ENCODE measurements at places on chromosomes 3 and 15.

DNA sequence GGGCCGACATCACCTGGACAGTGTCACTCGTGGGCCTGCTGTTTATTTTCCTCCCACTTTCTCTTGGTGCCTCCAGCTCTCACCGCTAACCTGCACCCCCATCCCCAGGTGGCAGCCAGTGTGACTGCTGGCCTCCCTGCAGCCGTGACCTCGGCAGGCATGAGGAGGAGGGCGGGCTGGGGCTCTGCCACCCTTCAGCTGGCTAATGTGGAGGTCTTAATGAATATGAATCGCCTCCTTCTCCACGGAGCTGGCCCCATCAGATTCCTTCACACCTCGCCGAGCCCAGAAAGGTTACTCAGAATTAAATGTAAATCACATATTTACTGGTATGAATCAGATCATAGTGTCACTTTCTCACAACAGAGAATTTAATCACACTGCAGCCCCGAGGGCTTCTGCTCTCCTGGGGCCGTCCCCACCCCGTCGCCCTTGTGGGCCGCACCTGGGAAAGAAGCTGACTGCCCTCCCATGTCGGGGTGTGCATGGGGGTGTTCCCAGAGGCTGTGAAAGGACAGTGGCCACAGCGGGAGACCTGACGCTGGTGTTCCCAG, 171.1 kb upstream of the TLE3 start:
- DNase-seq = no peak

DNA sequence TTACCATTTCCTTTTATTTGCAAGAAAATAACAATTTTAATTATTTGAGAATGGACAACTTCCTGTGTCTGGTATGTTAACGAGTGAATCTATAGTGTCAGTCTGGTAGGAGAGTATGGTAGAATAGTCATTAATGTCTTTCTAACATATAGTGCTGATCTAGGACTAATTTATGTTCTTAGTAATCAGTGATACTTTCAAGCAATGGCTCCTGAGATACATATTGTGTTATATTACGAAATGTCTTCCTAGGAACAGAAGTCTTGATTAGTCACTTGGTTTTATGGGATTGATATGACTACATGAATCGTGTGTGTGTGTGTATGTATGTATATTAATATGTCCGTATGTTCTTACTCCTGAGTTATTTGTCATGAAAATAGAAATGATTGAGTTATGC, 66.6 kb upstream of the PAQR5 start:
- no peak for DNase-seq

DNA sequence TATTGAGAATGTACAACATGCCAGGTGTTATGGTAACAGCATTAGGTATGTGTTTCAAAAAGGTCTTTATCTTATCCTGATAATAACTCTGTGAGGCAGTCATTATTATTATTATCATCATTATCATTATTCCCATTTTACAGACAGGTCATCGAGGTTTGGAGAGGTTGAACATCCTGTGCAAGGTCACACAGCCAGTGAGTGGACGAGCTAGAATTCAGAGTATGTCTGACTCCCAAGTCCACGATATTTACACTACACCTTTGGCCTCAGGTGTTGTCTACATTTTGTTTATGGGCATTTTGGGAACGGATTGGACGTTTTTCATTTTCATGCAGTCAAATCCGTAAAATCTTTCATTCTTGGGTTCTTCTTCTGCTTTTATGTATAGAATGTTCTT, 24.0 kb downstream of the GLDN start:
- DNase-seq = no peak

DNA sequence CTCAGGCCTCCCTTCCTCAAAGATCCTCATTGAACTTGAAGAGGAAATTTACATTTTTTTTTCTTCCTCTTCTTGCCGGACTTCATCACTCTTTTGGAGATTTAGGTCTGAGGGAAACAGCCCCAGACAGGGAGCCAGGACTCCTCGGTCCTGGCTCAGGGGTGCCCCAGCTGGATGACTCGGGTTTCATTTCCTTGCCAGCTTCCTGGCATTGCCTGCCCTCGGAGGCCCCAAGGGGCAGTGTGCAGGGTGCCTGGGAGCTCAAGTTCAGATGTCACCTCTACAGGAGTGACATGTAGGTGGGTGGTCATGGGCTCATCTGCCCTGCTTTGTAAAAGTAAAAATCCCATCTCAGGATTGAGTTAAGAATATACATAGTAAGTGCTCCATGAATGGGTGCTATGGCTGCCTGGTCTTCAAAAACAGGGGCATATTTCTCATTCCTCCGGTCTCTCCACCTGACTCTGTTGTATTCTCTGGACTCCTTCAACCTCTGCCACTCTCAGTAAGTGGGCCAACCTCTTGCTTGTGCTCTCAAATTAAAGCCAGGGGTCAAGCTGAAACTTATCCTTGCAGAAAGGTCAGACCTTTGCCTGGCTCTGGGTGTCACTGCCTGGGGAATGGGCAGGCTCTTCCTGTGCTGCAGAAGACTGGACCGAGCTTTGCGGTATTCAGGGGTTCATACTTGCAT, 51.8 kb downstream of the SMAD6 start:
- no peak for DNase-seq

DNA sequence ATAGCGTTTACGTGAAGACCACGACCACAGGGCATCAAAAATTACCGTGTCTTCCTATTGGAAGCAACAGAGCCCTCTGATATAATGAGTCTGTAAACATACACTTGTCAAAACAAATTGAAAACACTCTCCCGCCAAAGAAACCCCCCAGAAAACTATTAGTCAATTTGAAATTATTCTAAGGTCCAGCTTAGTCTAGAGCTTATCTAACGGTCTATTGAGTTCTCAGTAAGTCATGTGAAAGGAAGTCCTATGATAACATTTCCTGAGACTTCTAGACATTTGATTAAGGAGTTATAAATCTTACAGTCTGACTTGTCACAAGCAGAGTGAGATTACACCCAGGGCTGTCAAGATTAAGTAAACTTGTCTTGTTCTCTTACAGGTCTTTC, 356.3 kb downstream of the FOXP1 start:
- no peak for DNase-seq

- DNase-seq = no peak
Observed at GRCh38 chr15:101637919-101638318, 14.3 kb downstream of the TM2D3 start.

DNA sequence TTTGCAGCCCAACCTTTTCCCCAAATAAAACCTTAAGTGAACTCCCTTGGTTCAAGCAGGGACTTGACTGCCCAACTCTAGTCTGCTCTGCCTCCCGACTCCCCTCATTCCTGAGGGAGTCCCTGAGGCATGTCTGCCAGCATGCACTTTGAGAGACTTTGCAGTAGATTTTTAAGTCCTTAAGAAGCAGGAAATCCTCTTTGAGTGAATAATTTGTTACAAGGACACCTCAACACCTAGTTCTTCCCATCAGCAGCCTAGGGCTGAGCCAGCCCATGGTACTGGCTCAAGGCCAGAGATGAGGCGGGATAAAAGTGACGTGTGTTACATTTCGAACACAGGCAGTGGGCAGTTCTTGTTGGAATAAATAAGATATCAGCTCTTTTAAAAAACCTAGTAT, 204.3 kb upstream of the SLC2A2 start:
- no peak for DNase-seq

DNA sequence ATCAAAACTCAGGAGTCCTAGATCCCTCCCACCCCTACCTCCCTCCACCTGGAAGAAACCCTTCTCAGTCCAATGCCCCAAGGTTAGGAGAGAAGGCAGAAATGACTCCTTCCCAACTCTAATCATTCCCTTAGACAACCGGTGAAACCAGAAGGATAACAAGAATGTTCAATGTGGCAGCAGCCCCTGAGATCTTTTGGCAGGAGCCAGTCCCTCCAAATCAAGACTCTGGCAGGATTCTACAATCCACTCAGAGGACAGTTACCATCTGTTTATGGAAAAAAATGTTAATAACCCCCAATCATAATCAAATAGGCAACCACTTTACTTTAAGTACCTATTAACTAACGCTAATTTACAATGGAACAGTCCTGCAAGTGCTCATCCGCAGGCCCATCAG, 136.5 kb downstream of the NTRK3 start:
- DNase-seq = peak; percentile 4

- DNase-seq = no peak
Observed at GRCh38 chr3:25592510-25592968, 72.2 kb downstream of the TOP2B start.

GRCh38 chr3:150984066-150984465, 11.5 kb upstream of the CLRN1 start:
- DNase-seq = no peak

DNA sequence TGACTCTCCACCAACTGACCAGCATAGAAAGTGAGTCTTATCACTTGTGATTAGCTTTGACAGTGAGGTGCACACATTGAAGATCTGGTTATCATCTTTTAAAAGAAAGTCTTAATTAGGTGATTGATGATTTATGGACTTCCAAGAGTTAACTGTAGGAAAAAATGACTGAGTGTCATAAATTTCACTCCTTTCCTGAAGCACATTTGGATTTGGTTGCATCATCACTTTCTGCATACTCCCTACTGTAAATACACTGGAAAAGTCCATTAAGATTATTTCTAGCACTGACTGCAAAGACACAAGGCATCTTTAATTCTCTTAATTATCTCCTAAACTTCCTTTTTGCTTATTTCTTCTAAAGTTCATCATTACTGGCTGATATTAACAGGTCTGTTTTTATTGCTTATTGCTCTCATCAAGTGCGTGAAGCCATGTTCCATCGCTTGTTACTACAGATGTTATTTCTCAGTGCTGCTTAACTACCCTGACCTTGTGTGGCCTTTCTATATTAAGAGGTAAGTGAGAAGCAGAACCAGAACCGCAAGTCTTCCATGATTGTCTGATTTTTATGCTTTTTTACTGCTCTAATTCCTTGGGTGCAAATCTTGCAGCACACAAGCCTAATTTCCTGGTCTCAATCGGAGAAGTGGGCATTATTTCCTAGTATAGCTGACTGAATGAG, 153.2 kb downstream of the MEIS2 start:
- no peak for DNase-seq

DNA sequence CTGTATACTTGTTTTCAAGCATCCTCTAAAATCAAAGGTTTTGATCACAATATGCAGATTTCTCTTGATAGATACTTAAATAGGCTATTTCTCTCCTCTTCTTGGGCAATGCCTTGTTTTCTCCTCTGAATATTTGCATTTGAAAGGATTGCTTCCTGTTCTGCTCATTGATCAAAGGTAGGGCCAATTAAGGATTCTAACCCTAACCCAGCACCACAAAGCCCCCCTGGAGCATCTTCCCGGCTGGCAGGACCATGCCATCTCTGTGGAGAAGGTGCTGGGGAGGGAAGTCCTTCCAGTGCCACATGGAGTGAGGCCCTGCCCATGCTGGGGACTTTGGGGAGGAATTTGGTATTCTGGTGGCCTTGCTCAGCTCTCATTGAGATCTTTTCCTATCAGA, 11.3 kb upstream of the NIPA2 start:
- DNase-seq = no peak

- DNase-seq = peak; percentile 90
Observed at GRCh38 chr15:47196048-47196447, 521.3 kb upstream of the SEMA6D start.

GRCh38 chr3:44661189-44661588, 12.7 kb downstream of the ZNF35 start:
- no peak for DNase-seq

- DNase-seq = no peak
Observed at GRCh38 chr3:98711426-98711825, 51.7 kb upstream of the ST3GAL6 start.

- no peak for DNase-seq
Observed at GRCh38 chr15:48643776-48644466, 1.6 kb downstream of the FBN1 start.

- no peak for DNase-seq
Observed at GRCh38 chr15:101193806-101194545, 57.9 kb downstream of the CHSY1 start.

- DNase-seq = no peak
Observed at GRCh38 chr3:65902304-65902793, 136.4 kb downstream of the MAGI1 start.

- DNase-seq = no peak
Observed at GRCh38 chr3:11494131-11494916, 149.4 kb downstream of the VGLL4 start.

DNA sequence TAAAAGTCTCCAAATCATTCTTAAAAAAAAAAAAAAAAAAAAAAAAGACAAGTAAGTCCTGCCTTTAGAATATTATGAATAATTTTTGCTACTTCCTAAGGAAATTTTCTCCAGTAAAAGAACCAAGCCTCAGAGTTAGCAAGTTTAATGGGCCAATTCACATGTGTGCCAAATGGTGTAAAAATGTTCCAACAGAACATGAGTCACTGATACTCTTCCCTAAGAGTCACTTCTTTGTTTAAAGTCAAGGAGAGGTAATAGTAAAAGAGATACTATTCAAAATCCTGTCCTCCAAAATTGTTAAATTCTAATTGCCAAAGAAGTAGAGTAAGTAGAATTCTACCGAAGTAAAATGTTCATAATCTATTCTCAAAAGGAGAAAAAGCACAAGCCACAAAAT, 17.7 kb upstream of the CPA3 start:
- no peak for DNase-seq

DNA sequence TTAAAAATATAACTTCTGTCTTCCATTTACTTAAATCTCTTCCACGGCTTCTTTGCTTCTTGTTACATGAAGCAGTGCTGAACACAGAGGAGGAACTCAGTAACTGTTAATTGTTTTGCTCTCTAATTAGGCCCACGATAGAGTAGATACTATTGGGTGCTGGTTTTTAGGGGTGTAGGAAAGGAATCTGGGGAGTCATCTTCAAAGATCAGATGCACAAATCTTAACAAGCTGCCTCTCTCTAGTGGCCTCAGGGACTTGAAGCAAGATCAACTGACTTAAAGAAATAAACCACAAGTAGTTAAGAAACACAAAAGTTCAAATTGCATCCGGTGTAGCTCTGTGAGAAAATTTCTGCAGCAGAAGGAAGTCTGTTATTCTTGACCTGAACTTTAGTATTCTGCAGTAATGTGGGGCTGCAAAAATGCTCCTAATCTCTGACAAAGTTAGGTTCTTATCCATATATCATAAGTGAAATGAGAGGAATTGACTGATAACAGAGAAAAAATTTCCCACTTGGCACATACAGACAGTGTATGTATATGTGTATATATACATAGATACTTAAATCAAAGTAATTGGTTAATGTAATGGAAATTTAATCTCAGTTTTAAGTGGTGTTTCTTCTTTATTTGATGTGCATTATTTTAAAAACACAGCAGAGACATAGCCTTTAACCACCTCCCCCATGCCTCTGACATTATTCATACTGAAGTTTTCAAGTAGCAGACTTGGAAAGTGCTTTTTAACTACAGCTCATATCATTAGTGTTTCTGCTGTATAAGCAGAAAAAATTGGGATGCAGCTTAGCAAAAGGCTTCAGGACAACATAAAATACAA, 51.8 kb downstream of the CHST2 start:
- no peak for DNase-seq

- DNase-seq = no peak
Observed at GRCh38 chr15:33344111-33344510, 33.3 kb downstream of the RYR3 start.
